CD8-positive, alpha-beta memory T cell (primary cell): ENCODE measurements at places on chromosomes 4 and X.

- H3K4me1 ChIP-seq: no peaks in the 10 kb centered on the region
- no peaks in the 10 kb centered on the region for H3K36me3 ChIP-seq
- H3K27ac ChIP-seq: no peak overlapping the region
- no peak for DNase-seq
Measured at GRCh38 chrX:22159071-22159470, 113.6 kb upstream of the CBLL2 start.

DNA sequence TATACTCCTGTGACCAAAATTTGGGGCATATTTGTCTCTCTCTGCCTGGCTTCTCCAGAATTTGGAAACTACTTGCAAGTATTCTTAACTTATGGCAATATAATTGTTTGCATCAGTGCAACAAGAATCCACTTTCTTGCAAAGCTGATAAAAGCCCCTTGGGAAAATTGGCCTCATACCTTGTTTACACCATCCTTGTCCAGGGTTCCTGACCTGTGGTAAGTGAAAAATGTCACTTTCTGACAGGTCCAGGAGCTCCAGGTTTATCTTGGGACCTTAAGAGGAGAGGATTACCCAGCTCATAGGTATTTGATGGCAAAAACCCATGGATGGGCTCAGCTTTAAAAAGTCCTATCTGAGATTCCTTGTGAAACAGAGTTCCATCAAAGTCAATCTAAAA lies 29.3 kb upstream of the CXCL13 start:
- H3K36me3 ChIP-seq: no peaks in the 10 kb centered on the region
- no peak overlapping the region for H3K4me3 ChIP-seq
- no peak for DNase-seq
- no peak overlapping the region for H3K27ac ChIP-seq
- no peaks in the 10 kb centered on the region for H3K4me1 ChIP-seq

DNA sequence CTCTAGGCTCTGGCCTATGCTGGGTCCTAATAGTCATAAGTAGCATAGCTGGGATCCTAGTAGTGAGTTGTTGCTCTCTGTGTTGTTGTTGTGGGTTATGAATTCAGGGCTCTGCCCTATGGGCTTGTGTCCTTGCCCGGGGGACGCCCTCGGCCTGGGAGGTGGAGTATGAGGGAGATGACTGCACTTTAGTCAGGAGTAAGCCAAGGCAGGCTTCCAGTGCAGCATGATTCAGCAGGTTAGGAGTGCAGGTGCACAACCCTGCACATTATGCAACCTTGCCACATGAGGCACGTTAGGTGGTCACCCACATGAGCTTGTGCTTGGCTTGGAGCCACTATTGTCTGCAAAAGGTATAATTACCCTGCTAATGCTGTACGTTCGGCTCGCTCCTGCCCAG lies 58.4 kb upstream of the CCDC149 start:
- H3K4me1 ChIP-seq: no peaks in the 10 kb centered on the region
- DNase-seq: no peak
- no peaks in the 10 kb centered on the region for H3K27me3 ChIP-seq
- no peak overlapping the region for H3K27ac ChIP-seq
- no peak overlapping the region for H3K4me3 ChIP-seq

DNA sequence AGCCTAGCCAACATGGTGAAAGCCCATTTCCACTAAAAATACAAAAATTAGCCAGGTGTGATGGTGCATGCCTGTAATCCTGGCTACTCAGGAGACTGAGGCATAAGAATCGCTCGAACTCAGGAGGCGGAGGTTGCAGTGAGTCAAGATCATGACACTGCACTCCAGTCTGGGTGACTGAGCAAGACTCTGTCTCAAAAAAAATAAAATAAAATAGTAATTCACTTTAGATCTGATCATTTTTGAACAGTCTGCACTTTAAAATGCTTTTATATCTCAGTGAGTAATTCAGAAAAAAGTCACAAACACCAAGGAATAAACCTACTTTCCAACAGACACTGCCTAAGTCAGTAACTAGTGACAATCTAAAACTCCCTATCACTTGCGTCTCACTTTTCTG lies 25.6 kb upstream of the CORIN start:
- no peak for DNase-seq
- H3K27ac ChIP-seq: no peak overlapping the region
- H3K27me3 ChIP-seq: no peaks in the 10 kb centered on the region
- no peaks in the 10 kb centered on the region for H3K36me3 ChIP-seq

- H3K27me3 ChIP-seq: no peaks in the 10 kb centered on the region
- no peaks in the 10 kb centered on the region for H3K36me3 ChIP-seq
- H3K27ac ChIP-seq: no peak overlapping the region
Measured at GRCh38 chrX:56231537-56232090, 542 bp upstream of the KLF8 start.

DNA sequence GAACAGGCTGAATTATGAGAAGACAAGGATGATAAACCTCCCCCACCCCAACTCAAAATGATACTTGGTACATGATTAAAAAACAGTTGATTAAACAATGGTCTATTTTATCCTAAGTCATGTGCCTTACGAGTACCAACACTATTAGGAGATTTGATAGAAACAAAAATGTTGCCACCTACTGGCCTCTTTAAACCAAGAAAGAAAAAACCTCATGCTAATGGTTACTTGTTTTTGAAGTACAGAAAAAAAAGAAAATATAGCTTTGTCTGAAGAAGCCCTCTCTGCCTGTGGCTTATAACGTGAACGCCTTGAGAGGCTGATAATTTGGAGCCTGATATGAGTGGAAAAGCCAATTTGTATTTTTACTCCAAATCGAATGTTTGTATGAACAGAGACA lies 538.2 kb downstream of the DMD start:
- H3K4me1 ChIP-seq: no peaks in the 10 kb centered on the region
- H3K27ac ChIP-seq: no peak overlapping the region
- DNase-seq: no peak
- H3K36me3 ChIP-seq: no peaks in the 10 kb centered on the region
- H3K27me3 ChIP-seq: no peaks in the 10 kb centered on the region

- H3K4me3 ChIP-seq: no peak overlapping the region
- no peak for DNase-seq
- peaks cover 41% of the 10 kb centered on the region for H3K4me1 ChIP-seq
- no peak overlapping the region for H3K27ac ChIP-seq
- no peaks in the 10 kb centered on the region for H3K36me3 ChIP-seq
Measured at GRCh38 chr4:56649445-56650261, 31.4 kb downstream of the HOPX start.

DNA sequence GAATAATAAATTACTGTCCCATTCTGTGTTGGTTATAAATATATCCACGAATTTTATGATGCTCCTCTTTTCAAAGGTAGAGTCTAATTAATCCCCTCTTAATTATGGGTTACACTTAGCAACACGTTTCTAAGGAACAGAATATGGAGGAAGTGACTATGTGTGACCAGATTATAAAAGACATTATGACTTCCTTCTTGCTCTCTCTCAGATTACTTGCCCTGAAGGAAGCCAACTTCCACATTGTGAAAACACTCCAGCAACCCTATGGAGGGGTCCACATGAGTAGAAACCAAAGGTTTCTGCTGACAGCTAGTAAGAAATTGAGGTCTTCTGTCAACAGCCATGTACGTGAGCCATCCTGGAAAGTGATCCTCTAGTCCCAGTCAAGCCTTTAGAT lies 59.3 kb downstream of the WDFY3 start:
- no peaks in the 10 kb centered on the region for H3K27me3 ChIP-seq
- DNase-seq: no peak
- no peaks in the 10 kb centered on the region for H3K4me1 ChIP-seq
- H3K36me3 ChIP-seq: no peaks in the 10 kb centered on the region
- H3K27ac ChIP-seq: no peak overlapping the region
- H3K4me3 ChIP-seq: no peak overlapping the region

- no peak overlapping the region for H3K4me3 ChIP-seq
- H3K27ac ChIP-seq: no peak overlapping the region
- DNase-seq: no peak
- H3K4me1 ChIP-seq: no peaks in the 10 kb centered on the region
- no peaks in the 10 kb centered on the region for H3K27me3 ChIP-seq
- H3K36me3 ChIP-seq: no peaks in the 10 kb centered on the region
Measured at GRCh38 chrX:111361751-111362150, 50.2 kb downstream of the DCX start.

- H3K27ac ChIP-seq: no peak overlapping the region
- DNase-seq: no peak
- H3K4me1 ChIP-seq: no peaks in the 10 kb centered on the region
Measured at GRCh38 chr4:79663141-79663540, 255.1 kb upstream of the GK2 start.

DNA sequence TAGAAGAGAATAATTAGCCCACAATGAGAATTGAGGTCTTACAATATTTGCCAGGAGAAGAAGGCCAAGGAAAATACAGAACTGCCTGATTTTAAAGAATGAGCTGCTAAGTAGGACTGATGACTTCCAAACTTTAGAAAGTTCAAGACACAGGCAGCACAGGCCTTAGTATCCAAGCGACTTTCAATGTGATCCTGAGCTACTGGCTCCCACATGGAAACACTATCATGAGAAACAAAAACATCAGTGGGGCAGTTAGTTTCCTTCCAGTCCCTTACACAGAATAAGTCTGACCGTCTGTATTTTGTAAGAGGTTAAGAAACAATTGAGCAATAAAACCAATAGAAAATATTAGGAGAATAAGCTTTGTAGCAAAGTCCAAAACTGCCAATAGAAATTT lies 251.4 kb downstream of the COL25A1 start:
- H3K4me3 ChIP-seq: no peak overlapping the region
- DNase-seq: no peak

DNA sequence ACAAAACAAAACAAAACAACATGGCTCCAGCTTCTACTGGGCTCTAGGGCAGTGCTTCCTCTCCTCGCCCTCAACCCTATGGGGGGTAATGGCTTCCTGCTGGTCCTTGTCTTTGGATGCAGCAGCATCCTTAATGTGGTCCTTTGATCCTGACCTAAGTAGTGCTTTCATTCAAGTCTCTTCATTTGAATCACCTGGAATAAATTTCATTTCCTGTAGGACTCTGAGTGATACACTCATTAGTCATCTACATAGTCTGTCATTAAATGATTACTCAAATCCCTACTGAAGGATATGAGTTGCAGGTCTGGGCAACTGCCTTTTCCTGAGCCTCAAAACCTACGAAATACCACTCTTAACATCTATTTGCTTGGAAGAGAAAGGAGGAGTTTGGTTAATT lies 54.5 kb downstream of the RHOH start:
- H3K27me3 ChIP-seq: no peaks in the 10 kb centered on the region
- H3K4me3 ChIP-seq: no peak overlapping the region
- DNase-seq: no peak

GRCh38 chr4:100362366-100362765 lies 155.5 kb downstream of the EMCN start:
- H3K36me3 ChIP-seq: no peaks in the 10 kb centered on the region
- H3K4me3 ChIP-seq: no peak overlapping the region
- H3K27me3 ChIP-seq: no peaks in the 10 kb centered on the region

DNA sequence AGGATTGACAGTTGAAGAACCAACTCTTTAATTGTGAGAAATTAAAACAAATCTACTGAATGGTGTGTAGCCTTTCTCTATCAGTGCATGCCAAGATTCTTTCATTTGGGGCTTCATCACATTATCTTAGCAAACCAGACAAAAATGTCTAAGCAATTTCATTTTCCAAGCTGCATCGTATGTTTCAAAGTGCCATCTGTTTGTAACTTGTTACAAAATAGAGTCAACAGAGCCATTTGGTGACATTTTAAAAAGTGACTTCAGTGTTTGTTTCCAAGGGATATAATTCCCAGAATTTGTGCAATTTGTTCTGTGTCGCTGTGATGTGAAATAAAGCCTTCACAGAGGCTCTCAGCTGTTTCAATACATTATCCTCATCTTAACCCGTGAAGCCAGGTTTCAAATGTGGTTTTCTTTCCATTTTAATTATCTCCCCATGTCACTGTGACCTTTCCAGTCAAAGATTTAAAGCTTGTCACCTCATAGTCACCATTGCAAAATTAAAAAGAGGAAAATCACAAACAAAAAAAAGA lies 46.0 kb upstream of the C1QTNF7 start:
- no peaks in the 10 kb centered on the region for H3K36me3 ChIP-seq
- no peaks in the 10 kb centered on the region for H3K27me3 ChIP-seq
- DNase-seq: no peak
- H3K4me1 ChIP-seq: no peaks in the 10 kb centered on the region

DNA sequence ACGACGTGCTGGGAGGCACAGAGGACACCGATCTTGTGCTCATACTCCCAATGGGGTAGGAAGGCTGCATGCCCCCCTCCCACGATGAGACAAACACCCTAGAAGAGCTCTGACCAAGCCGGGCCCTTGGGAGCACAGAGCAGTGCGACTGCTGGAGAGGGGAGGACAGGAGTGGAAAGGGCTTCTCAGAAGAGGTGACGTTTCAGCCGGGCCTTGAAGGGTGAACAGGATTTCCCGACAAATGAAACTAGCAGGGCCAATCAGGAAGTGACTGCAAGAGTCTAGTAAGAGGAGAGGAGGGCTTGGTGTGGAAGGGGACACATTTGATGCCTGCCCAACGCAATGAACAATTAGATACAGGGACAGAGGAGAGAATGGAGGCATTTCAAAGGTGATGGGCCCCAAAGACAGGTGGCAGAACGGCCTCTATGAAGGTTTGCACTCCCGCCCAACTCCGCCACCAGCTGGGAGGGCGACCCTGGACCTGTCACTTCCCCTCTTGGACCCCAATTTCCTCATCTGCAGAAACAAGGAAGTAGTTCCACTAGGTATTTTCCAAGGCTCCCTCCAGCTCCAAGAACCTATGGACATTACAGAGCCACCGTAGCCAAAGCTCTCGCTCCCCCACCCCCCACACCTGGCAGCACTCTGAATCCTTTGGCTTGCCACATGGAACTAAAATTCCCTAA lies 3.9 kb downstream of the HCFC1 start:
- peak overlapping the region; percentile 93 for H3K4me3 ChIP-seq
- H3K27me3 ChIP-seq: no peaks in the 10 kb centered on the region
- peak overlapping the region; percentile 67 for H3K27ac ChIP-seq
- peaks cover 12% of the 10 kb centered on the region for H3K36me3 ChIP-seq
- DNase-seq: no peak

- no peak overlapping the region for H3K4me3 ChIP-seq
- no peak overlapping the region for H3K27ac ChIP-seq
- H3K36me3 ChIP-seq: no peaks in the 10 kb centered on the region
- DNase-seq: no peak
- H3K4me1 ChIP-seq: peaks cover 7% of the 10 kb centered on the region
- H3K27me3 ChIP-seq: no peaks in the 10 kb centered on the region
Measured at GRCh38 chr4:88964450-88964849, 92.5 kb downstream of the FAM13A start.

DNA sequence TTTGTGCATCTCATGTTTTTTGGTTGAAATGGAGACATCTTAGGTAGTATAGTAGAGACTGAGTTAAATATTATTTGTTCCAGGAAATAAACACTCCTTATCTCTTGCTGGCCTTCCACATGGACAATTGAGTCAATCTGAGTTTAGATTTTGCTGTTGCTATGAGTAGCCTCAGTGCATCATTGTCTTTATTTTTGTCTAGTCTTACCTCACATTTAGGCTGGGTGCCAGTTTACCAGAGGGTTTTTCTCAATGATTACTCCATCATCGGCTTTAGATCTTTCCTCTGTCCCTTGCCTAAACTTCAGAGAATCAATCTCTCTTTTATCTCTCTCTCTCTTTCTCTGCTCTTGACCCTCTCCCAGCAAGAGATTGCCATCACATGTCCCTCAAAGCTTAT lies 73.6 kb downstream of the GABRB1 start:
- H3K27ac ChIP-seq: no peak overlapping the region
- no peaks in the 10 kb centered on the region for H3K27me3 ChIP-seq
- DNase-seq: no peak
- H3K4me3 ChIP-seq: no peak overlapping the region
